KBM-7 (cell line): ENCODE measurements at places on chromosomes 1 and 21.

DNA sequence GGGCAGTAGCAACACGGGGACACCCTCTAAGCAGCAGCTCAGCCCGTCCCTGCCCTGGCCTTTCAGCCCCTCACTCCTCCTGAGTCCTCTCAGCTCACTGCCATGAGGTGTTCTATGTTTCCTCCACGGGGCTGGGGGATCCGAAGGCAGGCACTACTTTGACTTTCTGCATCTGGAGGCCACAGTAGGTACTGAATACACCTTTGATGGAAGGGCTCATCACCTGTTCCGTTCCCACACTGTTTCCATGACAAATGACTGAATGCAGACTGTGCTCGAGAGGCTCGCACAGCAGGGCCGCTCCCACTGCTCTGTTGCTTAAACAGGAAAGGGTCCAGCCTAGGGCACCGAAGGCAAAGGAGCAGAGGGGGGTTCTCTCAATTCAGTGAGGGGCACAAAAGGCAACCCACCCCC lies 77.6 kb upstream of the DNAH14 start:
- no peak for DNase-seq

- no peak for DNase-seq
Measured at GRCh38 chr1:115811140-115811828, 29.6 kb downstream of the NHLH2 start.

DNA sequence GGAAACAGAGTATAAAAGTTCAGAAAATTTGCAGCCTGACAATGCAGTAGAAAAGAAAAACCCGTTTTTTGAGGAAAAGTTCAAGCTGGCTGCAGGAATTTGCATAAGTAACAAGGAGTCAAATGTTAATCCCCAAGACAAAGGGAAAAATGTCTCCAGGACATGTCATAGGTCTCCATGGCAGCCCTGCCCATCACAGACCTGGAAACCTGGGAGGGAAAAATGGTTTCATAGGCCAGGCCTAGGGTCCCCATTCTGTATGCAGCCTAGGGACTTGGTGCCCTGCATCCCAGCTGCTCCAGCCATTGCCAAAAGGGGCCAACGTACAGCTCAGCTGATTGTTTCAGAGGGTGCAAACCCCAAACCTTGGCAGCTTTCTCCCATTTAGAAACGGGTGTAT lies 3.6 kb upstream of the KCNT2 start:
- no peak for DNase-seq

DNA sequence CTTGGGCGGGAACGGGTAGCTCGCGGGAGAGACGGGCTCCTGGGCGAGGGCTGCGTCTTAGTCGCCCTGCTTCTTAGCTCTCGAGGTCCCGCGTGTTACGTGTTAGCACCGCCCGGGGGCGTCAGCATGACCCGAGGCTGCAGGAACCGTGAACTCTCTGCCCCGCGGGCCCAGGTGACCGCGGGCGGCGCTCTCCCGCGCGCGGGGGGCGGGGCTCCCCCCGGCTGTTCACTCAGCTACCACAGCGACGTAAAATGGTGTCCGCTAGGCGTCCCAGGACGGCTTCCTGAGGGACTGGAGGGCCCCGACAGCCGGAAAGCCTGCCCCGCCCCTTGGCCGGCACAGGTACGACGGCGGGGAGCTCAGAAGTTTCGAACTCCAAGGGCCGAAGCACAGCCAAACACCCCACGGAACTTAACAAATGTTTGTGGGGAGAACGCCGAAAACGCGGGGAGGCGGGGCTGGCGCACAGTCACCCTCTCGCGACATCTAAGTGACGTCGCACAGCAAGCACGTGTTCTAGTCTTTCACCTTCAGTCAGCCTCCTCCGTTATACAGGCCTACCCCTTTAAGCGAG lies 780 bp upstream of the RBM15 start:
- DNase-seq: no peak

- DNase-seq: no peak
Measured at GRCh38 chr1:175204330-175204729, 11.8 kb upstream of the KIAA0040 start.

GRCh38 chr1:233554037-233554436 lies 59.9 kb upstream of the KCNK1 start:
- DNase-seq: no peak

DNA sequence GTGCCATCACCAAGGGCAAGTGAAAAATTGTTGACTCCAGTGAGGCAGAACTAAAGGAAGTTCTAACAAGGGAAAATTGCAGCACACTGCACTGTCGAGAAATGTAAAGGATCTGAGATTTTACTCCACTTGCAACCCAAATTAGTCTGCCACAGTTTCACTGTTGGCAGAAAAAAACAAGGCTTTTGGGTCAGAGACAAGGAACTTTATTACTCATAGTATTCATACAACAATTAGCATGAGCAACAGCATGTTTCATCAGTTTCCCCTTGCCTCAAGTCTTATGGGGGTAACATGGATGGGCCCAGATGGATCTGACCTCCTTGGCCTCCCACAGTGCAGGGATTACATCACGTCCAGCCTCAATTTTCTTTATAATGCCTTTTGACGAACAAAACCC lies 125.3 kb downstream of the LTN1 start:
- DNase-seq: no peak

GRCh38 chr1:2475571-2475970 lies 518 bp upstream of the PLCH2 start:
- DNase-seq: no peak

DNA sequence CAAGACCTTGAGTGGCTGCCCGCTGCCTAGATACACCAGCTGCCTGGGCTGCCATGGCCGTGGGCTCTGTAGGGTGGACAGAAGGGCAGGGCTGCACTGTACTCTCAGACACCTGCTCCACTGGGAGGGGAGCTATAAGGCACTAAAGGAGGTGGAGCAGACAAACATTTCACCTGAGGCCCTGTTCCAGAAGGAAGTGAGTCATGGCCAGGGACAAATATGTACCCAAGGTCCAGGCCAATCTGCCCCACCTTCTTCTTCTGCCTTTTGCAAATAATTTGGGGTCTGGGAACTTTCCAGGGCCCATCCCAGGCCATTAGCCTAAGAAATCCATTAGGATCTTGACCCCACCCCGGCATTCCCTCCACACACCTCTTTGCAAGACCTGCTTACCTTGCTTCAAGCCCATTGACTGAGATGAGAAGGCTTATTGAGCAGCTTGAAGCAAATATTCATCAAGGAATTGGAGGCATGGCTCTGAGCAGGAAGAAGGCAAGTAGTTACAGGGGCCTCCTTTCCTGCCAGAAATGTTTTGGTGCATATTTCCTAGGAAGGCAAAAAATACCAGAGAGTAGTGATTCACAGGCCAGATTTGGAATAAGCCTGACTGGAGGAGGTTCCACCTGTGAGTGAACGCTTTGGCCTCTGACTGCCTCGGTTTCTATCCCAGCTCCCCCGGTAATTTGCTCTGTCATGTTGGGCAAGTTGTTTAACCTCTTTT lies at the start of gene CAPN8:
Gene CAPN8 (minus strand): TSS at position 110 of the 721 bp plus-strand sequence. CDS start 55 bp downstream, at position 55.
- DNase-seq: no peak

DNA sequence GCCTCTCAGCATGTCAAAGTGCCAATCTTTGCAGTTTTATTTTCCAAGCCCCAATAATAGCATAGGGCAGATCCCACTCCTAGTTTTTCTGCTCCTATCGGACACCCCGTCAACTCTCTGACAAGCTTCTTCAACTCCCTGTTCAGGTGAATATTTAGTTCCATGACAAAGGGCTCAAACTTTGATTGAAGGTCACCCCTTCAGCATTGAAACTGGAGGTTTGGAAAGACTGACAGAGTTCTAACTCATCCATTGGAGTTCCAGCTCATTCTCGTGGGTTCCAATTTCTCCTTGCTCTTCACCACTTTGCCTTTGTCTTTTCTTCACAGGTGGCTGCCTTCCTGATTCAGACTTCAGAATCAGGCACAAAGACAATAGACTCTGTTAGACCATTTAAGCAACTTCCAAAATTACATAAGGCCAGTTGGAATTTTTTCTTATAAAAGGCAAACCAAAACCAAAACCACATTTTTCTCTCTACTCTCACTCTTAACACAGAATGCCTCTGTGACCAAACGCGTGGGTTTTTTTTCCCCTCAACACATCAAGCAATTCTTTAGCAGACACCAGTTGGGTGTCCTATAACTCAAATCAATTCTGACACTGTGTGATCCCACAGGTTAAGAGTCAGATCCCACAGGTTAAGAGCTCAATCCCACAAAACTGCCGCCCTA lies 169.3 kb upstream of the USP25 start:
- no peak for DNase-seq

DNA sequence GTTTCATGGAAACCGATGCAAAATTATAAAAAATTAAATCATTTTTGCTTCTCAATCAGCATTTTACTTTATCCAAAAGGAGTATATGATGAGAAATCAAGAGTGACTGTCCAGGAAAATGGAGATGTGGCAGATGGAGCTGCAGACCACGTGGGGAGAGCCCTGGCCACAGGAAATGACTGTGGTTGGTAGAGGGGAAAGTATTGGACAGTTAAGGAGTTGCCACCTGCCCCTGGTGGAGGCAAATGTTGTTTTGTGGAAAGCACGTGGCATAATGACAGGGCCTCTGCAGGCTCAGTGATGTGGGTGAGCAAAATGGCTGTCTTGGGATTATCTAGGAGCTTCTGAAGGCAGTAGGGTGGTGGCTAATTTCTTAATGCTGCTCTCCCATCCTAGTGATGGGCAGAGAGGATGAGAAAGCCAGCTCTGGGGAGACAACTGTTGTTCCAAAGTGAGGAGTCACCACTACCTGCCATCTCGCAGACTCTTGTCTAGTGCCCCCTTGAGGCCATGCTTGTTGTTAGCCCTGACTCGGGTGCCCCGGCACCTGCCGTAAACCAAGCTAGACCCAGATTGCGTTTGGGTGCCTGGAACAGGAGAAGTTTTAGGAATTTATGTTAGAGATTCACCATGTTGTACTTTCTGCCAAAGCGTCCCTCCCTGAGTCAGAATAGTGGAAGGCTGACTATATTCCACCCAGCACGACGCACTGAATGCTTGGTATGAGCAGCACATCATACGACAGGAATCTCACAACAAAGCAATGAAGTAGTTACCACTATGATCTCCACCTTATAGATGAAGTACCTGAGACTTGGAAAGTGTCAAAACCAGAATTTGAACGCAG lies 144.0 kb downstream of the ROR1 start:
- DNase-seq: peak; percentile 9

DNA sequence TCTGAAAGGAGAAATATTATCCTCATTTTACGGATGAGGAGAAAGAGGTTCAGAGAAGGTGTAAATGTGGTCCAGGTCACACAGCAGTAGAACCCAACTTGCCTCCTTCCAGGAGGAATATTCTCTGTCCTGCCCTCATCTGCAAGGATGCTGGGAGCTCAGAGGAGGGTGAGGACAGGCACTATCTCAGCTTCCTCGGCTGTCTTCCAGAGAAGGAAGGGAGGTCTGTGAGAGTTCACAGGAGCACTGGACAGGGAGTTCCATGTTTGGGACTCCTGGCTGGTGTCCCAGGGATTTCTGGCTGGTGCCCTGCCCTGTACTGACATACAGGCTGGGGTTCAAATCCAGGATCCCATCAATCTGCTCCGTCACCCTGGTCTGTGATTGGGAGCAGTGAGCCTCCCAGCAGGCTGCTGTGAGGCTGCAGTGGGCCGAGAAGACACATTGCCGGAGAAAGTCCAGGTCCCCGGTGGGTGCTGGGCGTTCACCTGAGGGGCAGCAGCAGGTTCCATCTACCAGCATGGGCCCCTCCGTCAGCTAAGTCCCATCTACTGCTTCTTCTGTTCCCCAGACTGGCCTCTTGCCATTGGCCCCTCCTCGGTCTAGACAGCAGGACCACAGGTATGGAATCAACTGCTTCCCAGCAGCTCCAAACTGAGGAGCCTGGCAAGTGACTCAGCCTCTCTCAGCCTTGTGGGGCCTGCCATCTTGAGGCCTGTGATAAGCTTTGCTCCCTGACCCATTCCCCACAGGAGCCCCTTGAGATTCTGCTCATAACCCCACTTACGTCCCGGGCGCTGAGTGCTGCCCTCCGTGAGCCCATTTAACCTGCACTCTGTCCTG lies 8.5 kb upstream of the BSND start:
- no peak for DNase-seq

GRCh38 chr1:94942171-94943128 lies 15.5 kb upstream of the CNN3 start:
- DNase-seq: no peak

DNA sequence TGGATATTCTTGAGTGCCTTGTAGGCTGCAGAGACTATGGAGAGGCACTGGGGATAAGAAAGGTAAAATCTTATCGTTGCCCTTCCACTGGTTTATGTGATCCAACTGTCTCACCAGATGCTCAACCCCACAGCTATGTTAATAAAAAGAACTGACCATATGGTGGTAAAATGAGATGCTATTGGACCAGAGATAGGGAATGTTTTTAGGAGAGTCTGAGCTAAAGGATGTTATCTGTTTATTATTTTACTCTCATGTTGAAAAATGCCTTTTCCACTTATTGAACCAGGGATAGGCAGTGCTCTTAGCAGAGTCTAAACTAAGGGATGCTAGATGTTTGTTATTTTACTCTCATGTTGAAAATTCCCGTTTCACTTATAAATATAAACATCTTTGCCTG lies 172.8 kb upstream of the GREM2 start:
- DNase-seq: no peak

- DNase-seq: no peak
Measured at GRCh38 chr1:70617728-70618127, 206.7 kb downstream of the CTH start.

DNA sequence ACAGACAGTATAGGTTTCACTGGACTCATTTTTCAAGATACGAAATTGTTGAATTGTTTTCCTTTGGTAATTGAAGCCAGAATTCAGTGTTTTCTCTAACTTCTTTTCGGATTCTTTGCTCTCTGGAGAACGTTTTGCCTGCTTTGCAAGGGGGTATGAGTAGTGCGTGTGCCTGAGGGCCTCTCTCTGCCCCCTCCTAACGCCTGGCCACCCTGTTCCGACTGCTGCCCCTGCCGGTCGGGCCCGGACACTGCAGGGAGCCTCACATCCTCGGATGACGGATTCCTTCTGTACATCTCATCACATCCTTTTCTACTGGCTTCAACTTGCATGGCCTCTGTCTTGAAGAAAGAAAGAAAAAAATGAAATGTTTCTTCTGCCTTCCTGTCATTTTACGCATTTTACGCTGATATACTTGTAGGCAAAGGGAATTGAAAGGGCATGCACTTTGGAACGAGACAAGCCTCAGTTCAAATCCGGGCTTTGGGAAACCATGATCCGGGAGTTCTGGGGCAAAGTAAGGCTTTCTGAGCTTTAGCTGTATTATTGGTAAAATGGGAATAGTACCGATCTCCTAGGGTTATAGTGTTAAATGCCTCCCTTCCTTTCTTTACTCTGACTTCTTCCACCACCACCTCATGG lies 65.1 kb downstream of the DISC1 start:
- DNase-seq: no peak
